ENCODE measurements at places on chromosomes 1 and 21.

GRCh38 chr1:55860798-55861519 is 645.8 kb upstream of the USP24 start:
- DNase-seq: no peak

GRCh38 chr1:114390361-114390760 is 120.6 kb downstream of the TRIM33 start:
- no peak for DNase-seq

GRCh38 chr1:23664837-23665795 is 26.5 kb upstream of the RPL11 start:
- no peak for DNase-seq

GRCh38 chr1:45654540-45655280 is 30.9 kb upstream of the CCDC17 start:
- no peak for DNase-seq

DNA sequence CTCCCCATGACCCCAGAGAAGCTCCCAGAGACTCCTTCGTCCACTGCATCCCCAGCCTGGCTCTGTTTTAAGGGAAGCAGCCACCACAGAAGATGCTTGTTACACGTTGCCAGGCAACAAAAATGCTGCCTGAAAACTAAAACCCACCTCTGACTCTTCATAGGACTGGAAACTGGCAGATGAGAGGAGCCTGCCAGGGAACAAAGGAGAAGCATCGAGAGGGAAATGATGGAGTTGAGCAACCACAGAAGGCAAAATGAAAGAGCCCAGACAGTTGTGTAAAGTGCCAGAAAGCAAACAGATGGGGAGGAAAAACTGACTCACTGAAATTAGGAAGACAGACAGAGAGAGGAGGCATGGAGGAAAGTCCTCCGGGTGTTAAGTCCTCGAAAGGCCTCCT is 118.4 kb downstream of the KCNN3 start:
- no peak for DNase-seq
